Ascending aorta (tissue), 2 donors: ENCODE measurements at places on chromosomes 11 and 22.

DNA sequence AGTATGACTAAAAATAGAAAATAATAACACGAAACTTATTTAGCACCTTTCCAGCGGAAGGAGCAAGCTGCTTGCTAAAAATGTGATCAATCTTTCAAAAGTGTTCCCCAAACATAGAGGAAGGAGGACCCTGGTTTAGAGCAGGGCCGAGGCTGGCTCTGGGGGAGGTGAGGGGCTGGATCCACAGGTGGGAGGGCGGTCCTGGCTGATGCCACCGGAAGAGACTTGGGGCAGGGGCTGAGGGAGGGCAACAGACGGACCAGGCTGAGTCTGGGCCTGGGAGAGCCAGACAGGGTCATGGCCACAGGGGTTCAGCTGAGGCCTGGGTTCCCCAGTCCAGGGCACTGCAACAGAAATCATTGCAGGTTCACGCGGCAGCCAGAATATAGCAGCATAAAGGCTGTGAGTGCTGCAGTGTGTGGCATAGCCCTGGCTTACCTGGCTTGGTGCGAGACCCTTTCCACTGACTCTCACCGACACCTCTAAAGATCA is 143.3 kb downstream of the CACNA1I start:
- H3K27ac ChIP-seq, result no peak overlapping the region
- no peak overlapping the region for H3K4me3 ChIP-seq
- H3K27me3 ChIP-seq, result no peaks in the 10 kb centered on the region
- H3K36me3 ChIP-seq, result no peaks in the 10 kb centered on the region

DNA sequence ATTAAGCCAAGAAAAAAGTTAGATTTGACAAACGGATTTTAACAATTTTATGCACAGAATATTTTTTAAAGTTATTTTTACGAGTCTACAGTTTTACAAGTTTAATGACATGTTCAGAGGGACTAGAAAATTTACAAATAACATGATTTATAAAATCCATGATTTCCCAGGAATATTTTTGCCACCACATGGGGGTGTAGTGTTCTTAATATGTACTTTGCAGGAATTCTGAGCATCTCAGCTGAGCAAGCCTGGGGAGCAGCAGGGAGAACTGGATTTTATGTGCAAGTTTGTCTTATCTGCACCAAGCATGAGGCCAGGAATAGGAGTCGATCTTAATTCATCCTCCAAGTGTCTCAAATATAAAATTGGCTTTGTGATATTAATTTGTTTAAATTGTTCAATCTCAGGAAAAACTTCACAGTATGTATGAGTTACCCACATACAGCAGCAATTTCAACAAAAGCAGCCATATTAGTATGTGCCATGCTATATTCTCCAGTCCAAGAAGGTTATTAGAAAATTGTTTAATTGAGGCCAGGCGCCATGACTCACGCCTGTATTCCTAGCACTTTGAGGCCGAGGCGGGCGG is 826.3 kb downstream of the DLG2 start:
- no peaks in the 10 kb centered on the region for H3K36me3 ChIP-seq
- DNase-seq, result no peak
- no peaks in the 10 kb centered on the region for H3K27me3 ChIP-seq
- H3K4me3 ChIP-seq, result no peak overlapping the region
- H3K4me1 ChIP-seq, result peaks cover 4% of the 10 kb centered on the region
- H3K27ac ChIP-seq, result no peak overlapping the region

DNA sequence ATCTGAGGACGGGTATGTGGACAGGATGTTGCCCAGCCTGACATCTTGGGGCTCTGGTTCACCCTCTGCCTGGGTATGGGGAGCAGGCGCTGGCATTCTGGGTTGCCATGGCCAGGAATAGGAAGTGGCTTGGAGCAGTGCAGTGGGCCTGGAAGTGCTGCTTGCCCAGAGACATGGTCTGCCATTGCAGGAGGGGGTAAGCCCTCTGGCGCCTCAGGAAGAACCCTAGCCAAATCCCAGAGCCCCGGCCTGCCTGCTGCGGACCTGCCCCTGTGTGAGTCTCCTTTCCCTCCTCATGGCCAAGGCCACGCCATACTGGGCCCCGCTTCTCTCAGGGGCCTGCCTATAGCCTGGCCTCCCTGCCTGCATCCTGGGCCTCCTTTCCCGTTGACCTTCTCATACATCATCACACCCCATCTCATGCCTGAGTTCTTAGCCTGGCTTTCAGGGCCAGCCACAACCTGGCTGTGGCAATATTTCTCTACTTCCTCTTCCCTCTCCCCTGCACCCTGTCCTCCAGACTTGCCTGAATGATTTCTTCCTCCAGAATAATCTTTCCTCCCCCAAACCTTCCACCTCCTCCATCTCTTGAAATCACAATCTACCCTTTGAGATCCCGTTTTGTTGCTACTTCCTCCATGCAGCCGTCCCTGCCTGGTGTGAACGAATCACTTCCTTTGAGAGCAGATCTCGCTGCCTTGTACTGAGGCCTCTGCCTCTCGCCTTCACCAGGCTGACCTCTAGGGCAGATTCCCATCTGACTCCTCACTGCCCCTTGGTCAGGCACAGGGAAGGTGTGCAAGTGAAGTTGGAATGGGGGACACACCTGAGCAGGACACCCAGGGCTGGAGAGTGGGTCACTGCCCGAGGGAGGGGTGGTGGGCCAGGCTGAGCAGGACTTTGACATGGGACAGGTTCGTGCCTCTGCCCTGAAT is 5.2 kb downstream of the CAPN5 start:
- DNase-seq, result no peak
- no peaks in the 10 kb centered on the region for H3K36me3 ChIP-seq
- H3K4me1 ChIP-seq, result peaks cover 20% of the 10 kb centered on the region
- H3K27me3 ChIP-seq, result no peaks in the 10 kb centered on the region

GRCh38 chr11:69215784-69216415 is 60.2 kb downstream of the SMIM38 start:
- H3K4me1 ChIP-seq, result no peaks in the 10 kb centered on the region
- H3K4me3 ChIP-seq, result no peak overlapping the region
